Endothelial cell (in vitro differentiated cells): ENCODE measurements at places on chromosomes 11 and 22.

- DNase-seq: no peak
Observed at GRCh38 chr11:91972665-91973266, 251.9 kb upstream of the FAT3 start.

DNA sequence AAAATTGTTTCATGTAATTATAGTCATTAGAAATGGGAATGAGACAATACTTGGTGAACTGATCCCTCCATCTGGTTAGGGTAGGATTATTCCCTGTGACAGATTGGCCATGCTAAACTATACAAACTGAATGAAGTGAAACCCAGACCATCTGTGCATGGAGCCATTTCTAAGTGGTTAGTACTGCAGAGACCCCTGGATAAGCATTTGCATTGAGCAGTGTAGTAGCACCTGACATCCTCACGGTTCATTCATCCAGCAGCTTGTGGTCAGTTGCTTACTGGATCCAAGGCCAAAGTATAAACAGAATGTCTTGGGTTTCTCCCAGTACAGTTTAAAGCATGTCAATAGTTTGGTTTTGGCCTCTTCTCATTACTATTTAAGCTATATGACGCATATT, 93.8 kb upstream of the ARHGAP42 start:
- DNase-seq: no peak

GRCh38 chr11:45655012-45655283, 10.5 kb downstream of the CHST1 start:
- DNase-seq: no peak

GRCh38 chr11:2778630-2779498, 79.1 kb upstream of the KCNQ1OT1 start:
- peak; percentile 2 for DNase-seq

DNA sequence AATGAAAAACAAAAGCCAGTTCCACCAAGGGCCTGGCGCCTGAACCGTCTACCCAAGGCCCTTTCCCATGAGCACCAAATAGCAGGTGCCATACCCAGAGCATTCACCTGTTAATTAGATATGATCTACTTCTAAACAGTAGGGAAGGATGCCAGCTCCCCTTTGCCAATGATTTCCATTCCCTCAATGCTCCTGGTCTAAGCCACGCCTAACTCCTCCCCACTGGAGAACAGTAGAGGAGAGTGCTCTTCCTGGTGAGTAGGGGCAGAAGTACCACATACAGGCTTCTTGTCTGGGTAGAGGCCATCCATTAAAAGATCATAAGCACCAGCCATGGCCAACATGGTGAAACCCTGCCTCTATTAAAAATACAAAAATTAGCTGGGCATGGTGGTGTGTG, 40.7 kb downstream of the PACSIN2 start:
- no peak for DNase-seq

GRCh38 chr22:17260298-17260697, 41.1 kb upstream of the ADA2 start:
- DNase-seq: no peak

- DNase-seq: no peak
Observed at GRCh38 chr22:17732251-17732854, 41.9 kb downstream of the BID start.

GRCh38 chr22:26324150-26324549, 104.9 kb upstream of the ASPHD2 start:
- DNase-seq: no peak

DNA sequence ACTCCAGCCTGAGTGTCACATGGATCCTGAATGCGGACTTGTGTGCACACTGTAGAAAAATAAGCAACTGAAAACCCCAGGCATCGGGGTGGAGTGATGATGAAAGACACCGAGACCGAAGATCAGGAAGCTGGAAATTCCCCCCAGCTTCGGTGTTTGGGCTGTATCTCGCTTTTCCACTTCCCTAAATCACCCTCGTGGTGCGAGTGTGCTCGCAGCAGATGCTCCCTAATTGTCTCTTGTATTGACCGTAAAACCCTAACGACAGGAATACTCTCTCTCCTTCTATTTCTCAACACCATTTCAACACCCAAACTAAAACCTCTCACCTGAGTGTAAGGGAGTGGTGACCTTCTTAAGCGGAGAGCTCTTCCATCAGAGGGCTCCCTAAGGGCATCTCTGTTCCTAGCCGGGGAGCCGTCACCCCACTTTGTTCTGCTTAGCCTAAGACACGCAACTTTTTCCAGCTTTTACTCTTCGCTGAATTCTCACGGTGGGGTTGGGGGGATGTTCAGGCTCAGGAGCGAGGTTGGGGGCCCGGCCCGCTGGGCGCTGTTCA, 635 bp upstream of the GRK3 start:
- DNase-seq: no peak

DNA sequence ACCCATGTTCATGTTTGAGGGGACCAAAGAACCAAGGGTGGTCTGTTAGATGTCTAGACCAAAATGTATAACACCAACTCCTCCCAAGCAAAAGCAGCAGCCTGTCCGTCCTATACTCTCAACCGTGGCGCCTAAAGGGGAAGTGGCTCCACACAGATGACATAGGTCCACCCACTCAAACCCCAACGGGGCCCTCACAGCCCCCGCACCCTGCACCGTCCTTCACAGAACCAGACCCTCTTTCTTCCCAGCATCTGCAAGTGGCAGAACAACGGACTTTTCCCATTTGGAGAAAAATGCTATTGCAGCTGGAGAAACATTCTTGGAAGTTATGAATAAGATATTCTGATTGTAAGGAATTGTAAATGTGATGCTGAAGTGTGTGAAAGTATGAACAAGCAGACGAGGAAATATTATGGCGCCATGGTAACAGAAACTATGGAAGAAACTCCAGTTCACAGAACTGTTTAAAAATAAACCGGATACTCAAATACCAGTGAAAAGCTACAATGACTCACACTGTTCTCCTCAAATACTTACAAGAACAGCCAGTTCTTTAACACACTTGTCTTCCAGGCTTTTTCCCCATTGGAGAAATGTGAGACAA, 76.5 kb upstream of the ARFGAP3 start:
- DNase-seq: no peak

GRCh38 chr11:2129699-2130366, 9.4 kb downstream of the IGF2 start:
- DNase-seq: no peak

DNA sequence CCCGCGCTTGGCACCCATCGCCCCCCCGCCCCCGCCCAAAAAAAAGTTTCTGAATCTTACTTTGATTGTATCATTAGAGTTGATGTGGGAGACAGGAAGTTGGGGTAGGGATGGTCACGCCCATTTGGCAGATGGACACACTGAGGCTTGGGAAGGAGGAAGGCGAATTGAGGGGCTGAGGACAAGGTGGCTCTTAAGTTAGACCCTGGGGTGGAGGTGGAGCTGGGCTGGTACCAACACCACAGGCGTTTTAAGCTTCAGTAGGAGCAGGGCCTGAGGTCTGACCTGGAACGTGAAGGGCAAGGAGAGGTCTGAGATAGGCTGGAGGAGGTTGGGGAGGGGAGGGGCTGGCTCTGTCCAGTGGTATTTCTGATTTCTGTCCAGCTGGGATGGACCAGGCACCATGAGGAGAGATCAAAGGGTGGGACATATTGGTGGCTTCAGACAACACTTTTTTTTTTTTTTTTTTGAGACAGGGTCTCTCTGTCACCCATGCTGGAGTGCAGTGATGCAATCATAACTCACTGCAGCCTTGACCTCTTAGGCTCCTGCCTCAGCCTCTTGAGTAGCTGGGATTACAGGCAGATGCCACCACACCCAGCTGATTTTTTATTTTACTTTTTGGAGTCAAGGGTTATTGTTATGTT, 799 bp upstream of the CDC42BPG start:
- DNase-seq: no peak

- no peak for DNase-seq
Observed at GRCh38 chr22:49613108-49613507, 214.6 kb downstream of the BRD1 start.

DNA sequence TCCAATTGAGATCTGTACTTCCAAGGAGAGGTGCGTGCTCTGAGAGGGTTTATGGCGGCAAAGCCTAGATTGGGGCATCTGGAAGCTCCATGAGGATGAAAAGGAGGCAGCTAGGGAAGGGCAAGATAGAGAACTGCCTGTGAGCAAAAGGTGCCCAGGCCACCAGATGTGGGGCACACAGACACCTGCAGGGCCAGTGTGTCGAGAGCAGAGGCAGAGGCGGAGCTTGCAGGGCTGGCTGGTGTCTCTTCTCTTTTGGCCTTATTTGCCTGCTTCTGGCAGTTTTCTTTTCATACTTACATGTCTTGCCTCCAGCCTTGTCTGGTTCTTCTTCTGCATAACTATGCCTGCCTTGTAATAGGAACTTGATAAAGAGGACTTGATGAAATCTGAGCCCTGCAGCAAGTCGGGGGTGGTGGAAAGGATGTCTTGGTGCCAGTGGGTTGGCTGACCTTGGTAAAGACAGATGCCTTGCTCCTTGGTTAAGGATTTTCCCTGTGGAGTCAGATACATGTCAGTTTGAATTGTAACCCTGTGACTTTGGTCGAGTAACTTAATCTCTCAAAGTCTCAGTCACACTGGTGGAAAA, 680.3 kb downstream of the NTM start:
- no peak for DNase-seq

GRCh38 chr11:66287211-66287888, 1.6 kb downstream of the YIF1A start:
- DNase-seq: no peak

GRCh38 chr11:1742371-1742770, 8.0 kb downstream of the IFITM10 start:
- DNase-seq: no peak

GRCh38 chr11:119023741-119024140, 5.2 kb downstream of the TRAPPC4 start:
- no peak for DNase-seq

DNA sequence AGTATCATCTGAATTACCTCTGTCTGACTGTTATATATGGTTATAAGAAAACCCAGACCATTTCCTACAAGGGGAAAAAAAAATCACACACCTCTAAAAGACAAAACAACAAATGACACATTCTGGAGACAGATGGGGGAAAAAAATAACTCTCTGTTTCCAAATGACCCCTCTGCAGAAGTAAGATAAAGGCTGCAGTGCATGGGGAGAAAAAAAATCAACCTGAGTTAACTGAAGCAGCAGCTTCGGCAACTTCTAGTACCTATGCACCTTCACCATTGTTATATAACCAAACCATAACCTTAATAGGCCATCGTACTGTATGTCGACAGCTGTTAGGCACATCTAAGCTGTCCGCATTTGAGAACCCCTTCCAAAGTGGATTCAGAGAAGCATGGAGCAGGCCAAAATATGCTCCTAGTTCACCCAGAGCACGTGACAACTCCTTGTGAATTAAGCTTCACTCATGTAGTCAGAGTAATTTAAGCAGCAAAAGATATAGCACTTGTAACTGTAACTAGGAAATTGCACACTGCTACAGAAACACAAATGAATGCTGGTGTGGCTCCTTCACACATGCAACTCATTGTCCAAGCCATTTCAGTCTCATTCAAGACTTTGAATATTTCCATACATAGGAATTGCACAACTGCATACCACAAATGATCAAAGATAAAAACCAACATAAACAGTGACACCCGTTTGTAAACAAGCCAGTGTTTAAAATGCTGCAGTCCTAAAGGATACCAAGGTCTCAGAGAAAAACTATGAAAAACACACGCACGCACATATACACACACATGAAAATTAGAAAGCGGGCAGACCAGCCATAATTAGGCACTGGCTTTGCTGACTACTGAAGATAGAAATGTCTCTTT, 2.7 kb downstream of the SIK3 start:
- no peak for DNase-seq

DNA sequence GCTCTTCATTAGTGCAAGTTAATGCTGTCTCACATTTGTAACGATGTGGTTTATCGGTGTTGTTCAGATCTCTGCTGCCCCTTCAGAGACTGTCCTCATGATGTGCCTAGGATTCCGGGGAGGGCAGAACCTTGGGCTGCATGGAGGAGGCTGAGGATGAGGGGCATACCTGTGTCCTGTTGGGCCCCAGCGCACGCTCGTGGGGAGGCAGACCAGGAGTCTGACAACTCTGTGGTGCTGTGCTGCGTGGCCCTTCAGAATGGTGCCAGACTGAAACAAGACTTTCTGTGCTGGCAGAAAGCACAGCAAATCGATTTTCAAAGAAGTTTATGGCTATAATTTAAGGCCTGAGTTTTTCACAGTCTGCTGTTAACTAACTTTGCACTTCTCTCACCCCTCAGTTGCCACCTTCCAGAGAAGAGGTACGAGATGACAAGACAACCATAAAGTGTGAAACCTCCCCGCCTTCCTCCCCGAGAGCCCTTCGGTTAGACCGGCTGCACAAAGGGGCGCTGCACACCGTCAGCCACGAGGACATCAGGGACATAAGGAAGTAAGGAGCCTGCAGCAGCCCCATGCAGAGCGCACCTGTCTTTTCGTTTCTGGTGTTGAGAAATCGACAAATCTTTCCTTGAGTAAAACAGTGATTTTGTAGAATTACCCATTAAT, 44.3 kb upstream of the CTTN start:
- DNase-seq: no peak

DNA sequence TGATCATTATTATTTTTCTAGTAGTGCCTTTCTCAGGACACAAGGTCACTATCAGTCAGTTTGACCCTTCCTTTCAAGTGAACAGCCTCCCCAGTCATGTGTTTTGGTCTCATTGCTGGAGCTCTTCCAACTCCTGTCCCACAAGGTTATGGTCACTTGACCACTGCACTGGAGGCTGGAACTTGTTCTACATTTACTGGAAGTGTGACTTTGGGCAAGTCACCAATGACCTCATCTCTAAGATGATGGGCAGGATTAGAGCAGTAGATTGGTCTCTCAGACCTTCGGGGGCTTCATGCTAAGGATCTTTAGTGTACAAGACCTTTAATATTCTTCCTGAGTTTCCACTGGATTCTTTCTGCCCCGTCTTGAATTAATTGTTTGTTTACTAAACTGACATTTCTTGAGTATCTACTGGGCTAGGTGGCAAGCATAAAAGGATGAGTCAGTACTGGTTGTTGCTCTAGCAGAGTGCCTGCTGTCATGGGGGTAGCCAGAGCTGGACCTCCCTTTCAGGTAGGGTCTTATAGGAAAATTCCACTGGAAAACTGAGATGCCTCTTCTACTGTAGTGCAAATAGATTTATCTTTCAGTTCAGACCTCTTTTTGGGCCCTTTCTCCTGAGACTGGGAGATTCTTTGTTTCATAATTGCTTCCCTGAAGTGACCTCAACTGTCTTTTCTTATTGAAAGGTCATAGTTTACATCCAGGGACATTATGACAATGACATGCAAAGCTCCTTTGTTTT, 106.8 kb downstream of the GRAMD1B start:
- DNase-seq: no peak

GRCh38 chr22:31830721-31831070, 76.9 kb downstream of the DEPDC5 start:
- DNase-seq: no peak

GRCh38 chr11:6717426-6717825, 34.3 kb upstream of the MRPL17 start:
- DNase-seq: no peak

- DNase-seq: peak; percentile 67
Observed at GRCh38 chr11:34358728-34359547, 1.1 kb upstream of the ABTB2 start.

DNA sequence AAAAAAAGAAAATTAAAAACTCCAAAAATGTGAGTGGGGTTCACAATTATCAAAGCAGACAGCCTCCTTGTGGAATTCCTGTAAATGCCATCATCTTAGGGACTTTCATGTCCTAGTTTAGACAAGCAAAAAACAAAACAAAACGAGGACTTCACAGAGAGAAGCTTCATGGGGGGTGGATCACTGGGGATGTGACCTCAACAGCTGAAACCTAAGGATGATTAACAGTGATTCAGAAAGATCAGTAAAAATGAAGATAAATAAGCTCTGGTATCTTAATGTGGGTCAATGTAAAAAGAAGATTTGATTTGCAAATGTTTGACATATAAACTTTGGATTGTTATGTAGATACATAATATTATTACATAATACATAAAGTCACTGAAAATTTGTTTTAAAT, 8.1 kb upstream of the OR10W1 start:
- no peak for DNase-seq
